ENCODE measurements at places on chromosomes 1 and 21. TPM values are rescaled to one million over a fixed set of nuclear protein-coding genes. Genes with fewer than 3 reads are reported as not detected.

VANGL1 gene
- 14.7 TPM for total RNA-seq

KMO gene
- 5.4 TPM for total RNA-seq

CAMSAP2 gene
- 31.8 TPM for total RNA-seq

INTS3 gene
- 53.7 TPM for total RNA-seq

CLCA4 gene
- not detected for total RNA-seq

DNA sequence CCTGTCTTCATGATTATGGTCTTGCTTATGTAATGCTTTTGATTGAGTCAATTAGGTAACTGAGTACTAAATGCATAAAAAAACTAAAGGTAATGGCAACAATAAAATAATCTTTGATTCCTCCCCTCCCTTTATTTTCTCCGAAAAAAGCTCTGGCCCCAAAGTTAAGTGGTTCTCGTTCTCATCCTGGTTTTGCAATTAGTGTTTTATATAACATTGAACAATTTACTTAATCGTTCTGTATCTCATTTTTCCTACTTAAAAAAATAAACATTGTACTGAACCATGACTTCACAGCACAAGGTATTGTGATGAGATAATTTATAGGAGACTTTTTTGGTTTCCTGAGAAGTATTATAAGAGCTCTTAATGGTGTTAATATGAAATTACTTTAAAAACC is 11.3 kb downstream of the SLC22A15 start:
- no peak overlapping the region for H3K27ac ChIP-seq
- DNase-seq: no peak
- H3K27me3 ChIP-seq: no peaks in the 10 kb centered on the region
- no peaks in the 10 kb centered on the region for H3K4me1 ChIP-seq
- H3K4me3 ChIP-seq: no peak overlapping the region
- H3K36me3 ChIP-seq: no peaks in the 10 kb centered on the region

GRCh38 chr21:14454016-14455009 is 71.4 kb upstream of the HSPA13 start:
- no peaks in the 10 kb centered on the region for H3K36me3 ChIP-seq
- no peaks in the 10 kb centered on the region for H3K4me1 ChIP-seq
- no peak for DNase-seq
- H3K27ac ChIP-seq: no peak overlapping the region

DNA sequence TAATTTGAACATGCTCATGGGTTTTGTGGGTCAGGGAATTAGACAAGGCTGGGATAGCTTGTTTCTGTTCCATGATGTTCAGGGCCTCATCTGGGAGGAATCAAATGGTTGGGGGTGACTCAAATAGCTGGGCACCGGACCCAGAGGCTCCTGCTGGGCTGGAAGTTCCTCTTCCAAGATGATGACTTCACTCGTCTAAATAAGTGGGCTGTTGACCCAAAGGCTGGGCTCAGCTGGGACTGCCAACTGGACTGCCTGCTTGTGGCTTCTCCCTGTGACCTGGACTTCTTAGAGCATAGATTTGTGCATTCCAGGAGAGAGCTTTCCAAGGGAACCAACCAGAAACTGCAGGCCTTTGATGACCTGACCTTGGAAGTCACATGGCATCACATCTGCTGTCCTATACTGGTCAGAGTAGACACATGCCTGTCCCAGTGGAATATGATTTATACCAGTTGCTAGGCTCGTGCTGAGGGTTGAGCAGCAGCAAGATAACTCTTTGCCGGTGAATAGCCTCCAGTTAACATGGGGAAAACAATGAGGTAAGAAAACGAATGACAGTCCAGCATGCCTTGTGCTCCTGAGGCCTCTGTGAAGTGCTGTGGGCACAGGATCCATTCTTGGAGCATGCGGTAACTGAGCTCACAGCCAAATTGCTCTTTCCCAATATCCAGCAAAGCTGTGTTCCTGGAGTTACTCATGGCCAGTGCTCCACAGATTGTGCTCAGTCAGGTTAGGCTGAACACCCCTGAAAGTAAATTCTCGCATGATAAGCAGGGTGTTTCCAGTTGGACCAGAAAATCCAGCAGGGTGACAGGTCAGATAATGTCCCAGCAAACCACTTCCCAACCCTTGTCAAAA is 272.9 kb upstream of the TMEM51 start:
- H3K36me3 ChIP-seq: no peaks in the 10 kb centered on the region
- no peak overlapping the region for H3K27ac ChIP-seq
- no peak for DNase-seq
- no peak overlapping the region for H3K4me3 ChIP-seq
- no peaks in the 10 kb centered on the region for H3K4me1 ChIP-seq
- H3K27me3 ChIP-seq: no peaks in the 10 kb centered on the region

GRCh38 chr1:152739841-152740240 is 18.0 kb upstream of the KPRP start:
- no peak for DNase-seq
- H3K36me3 ChIP-seq: no peaks in the 10 kb centered on the region
- no peak overlapping the region for H3K27ac ChIP-seq
- H3K27me3 ChIP-seq: no peaks in the 10 kb centered on the region
- no peaks in the 10 kb centered on the region for H3K4me1 ChIP-seq

DNA sequence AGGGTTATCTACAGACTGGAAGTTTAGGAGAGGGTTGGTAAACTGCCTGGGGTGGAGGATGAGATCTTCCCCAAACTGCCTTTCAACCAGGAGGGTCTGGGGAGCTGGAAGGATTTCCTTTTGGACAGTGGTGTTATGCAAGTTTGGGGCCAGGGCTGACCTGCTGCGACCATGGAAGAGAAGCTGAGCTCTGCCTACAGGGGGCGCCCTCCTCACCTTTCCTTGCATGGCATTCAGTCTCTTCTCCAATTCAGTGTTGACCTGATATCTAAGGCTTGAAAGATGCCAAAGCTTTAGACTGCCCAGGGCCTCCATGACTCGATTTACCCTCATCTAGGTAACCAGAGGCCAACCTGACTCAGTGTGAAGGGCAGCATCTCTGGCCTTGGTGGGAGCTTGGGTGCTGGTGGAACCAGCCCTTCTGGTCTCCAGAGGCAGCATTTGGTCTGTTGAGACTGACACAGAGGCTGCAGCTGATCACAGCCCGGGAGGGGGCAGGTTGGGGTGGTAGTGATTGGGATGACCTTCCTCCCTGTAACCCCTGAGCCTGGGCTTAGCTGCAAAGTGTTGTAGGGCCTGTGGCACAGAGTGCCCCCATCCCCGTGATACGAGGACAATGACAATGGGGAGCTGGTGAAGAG is 170.0 kb downstream of the GRIK3 start:
- no peak overlapping the region for H3K4me3 ChIP-seq
- peaks cover 40% of the 10 kb centered on the region for H3K27me3 ChIP-seq
- no peaks in the 10 kb centered on the region for H3K4me1 ChIP-seq
- H3K36me3 ChIP-seq: no peaks in the 10 kb centered on the region
- no peak for DNase-seq

GRCh38 chr1:107991371-107992066 is 26.5 kb upstream of the VAV3 start:
- no peaks in the 10 kb centered on the region for H3K4me1 ChIP-seq
- no peaks in the 10 kb centered on the region for H3K27me3 ChIP-seq
- no peak overlapping the region for H3K4me3 ChIP-seq
- DNase-seq: no peak

DNA sequence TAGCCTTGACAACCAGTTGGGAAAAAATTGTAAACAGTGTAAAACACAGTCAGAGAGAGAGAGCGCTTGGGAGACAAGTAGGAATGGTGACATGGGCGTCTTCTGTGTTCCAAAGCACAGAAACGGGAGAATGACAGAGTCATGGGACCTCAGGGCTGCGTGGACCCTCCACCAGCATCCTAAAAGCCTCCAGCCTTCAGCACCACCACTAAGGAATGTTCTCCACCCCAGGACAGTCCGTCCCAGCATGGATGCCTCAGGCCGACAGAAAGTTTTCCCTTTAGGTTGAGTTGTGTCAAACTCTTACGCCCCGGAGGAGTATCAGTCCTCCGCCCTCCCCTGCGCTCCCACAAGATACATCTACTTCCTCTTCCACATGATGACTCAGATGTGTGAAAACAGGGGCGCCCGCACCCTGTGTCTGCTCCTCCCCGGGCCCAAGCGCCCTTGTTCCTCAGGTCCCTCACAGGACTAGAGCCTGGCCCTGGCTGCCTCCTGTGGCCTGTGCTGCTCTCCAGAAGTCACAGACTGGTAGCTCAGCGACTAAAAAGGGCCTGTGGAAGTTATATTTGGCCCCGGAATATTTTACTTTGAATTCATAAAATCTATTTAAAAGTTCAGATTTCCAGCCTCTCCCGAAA is 63.9 kb upstream of the EFHD2 start:
- DNase-seq: peak; percentile 77
- no peaks in the 10 kb centered on the region for H3K4me1 ChIP-seq
- H3K4me3 ChIP-seq: no peak overlapping the region
- no peak overlapping the region for H3K27ac ChIP-seq
- H3K36me3 ChIP-seq: no peaks in the 10 kb centered on the region
